ENCODE measurements at places on chromosomes 6 and 20.
A peak's percentile ranks its signal among the peaks of the same experiment; 100 is the strongest.

GRCh38 chr20:19577692-19578091 lies 180.4 kb upstream of the RIN2 start:
- DNase-seq, result no peak

GRCh38 chr6:89411145-89412070 lies 665 bp downstream of the RRAGD start:
- peak; percentile 87 for DNase-seq

- peak; percentile 52 for DNase-seq
These were observed 121.2 kb upstream of the BTN3A2 start for GRCh38 chr6:26243752-26244151.

DNA sequence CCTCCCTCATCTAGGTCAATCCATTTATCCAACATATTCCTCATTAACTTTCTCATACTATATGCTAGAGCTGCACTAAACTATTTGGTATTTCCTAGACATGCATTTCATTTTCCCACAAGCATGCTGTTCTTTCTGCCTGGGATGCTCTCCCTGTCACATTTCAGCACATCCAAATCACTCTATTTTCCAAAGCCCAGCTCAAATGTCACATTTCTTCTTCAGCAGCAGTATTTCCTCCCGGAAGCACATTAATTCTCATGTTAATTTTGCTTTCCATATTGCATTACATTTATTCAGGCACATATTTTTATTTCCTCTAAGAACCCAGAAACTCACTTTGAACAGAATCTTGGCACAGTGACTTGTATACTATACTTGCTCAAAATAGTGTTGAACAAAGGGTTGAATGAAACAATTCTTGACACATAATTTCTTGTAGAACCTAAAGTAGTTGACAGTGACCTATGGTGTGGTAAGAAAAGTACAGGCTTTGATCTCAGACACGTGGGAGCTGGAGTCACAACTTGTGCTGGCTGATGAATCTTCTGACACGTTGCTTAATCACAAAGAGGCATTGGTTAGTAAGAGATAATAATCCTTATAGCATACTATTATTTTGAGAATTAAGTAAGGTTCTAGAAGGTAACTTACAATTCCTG lies 30.8 kb upstream of the CD2AP start:
- no peak for DNase-seq

DNA sequence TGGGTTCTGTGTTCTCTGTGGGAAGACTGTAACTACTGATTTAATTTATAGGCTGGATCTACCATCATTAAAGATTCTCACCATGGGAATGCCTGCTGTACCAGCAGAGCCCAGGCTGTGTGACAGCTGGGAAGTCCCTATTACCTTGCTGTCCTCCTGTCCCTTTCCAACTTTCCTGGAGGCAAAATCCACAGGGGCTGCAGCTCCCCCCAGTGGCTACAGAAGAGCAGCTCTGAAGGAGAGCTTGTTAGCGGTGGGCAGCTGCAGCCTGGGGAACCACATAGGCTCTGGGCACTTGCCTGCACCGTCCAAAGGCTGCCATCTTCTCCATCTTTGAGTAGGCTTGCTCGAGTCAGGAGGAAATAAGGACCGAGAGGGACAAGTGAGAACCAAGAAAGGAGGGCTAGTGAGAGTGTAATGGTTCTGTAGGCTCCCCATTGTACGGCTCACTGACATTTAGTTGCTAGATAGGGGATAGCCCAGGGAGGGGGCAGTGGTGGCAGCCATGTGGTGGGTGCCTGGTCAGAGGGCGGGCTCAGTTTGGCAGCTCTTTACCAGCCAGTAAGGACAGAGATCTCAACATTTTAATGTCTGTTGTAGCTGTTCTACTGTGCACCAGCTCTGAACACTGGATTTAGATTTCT lies 155.1 kb upstream of the MLIP start:
- DNase-seq, result peak; percentile 94

GRCh38 chr6:18053078-18053477 lies 65.6 kb upstream of the KIF13A start:
- DNase-seq, result no peak

- peak; percentile 67 for DNase-seq
These were observed at the start of gene EFCAB8 for GRCh38 chr20:32858701-32859372. TSS of gene EFCAB8 (plus strand) at chr20:32858923. CDS start at chr20:32863793, 4,870 bp downstream.

GRCh38 chr6:37492236-37492972 lies 7.3 kb downstream of the CCDC167 start:
- DNase-seq, result peak; percentile 60

Measured in endodermal cell (in vitro differentiated cells).